ENCODE measurements at places on chromosomes 3 and 15.

- DNase-seq = no peak
Measured at GRCh38 chr3:4140921-4141320, 162.2 kb upstream of the SETMAR start.

DNA sequence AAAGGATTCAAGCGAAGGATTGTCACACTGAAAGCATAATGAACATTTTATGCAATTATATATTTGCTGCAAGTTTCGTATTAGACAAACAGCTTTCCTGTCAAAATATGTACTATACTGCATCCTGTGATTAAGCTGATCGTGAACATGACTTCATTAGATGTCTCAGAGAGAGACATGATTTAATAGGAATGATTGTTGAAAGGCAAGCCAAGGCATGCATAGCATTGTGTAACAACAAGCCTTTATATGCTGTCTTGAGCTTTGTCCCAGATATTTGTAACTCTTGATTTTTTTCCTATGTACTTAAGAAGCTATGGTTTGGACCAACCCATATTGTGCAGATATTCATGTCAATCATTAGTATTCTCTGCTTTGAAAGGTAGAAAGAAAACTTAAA, 309.1 kb downstream of the KCNH8 start:
- DNase-seq = no peak

DNA sequence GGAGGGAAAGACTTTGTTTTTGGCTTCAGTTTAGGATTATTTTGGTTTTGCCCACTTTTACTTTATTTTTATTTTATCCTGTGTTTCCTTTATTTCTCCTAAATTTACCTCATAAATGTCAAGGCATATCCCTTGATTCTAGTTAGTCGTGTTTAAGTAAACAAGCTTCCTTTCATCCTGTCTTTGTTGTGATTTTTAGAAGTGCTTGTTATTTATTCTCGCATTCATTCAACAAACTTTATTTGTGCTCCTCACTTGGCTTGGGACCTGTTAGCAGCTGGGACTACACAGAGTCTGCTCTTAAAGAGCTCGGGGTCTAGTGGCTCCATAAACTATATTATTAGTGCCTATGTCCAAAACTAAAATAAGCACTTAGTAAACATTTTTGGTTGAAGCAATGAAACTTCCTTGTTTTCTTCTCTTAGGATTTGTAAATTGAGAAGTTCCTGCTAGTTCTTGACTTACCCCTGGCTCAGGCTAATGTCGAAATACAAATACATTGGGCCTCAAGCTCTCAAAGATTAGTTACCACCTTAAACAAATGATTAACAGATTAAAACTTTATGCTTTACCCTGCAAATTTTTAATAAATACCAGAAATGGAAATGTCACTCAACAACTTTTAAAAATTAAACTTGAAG, 19.0 kb upstream of the DMXL2 start:
- DNase-seq = no peak

DNA sequence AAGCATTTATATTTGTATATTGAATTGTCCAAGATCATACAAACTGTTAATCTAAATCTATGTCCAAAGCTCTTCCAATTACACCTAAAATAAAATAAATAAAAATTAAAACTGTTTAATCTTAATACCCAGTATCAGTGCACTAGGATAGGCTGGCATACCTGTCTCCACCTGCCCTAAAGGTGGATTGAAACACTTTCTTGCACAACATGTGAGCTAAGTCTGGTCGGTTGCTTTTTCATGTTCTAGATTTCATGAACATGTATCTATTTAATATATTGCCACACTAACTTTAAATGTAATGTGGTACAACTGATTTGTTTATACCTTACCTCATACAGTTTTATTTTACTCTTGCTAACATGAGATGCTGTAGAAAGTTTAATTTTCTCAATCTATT, 193.0 kb downstream of the VGLL3 start:
- no peak for DNase-seq

DNA sequence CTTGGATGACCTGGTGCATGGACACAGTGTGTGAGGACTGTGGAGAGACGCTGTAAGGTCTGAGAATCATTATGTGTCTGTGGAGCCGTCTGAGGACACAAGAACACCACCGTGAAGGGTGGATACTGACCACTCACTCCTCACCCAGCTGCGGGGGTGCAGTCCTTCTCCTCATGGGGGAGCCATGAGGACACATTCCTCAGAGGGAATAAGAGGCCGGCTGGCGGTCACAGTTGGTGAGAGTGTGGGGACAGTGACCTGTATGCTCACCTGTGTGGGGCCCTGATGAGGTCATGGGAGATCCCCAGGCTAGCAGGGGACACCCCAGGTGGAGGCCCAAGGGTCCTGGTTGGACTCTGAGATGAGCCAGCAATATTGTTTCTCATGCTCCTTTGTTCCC, 2.5 kb upstream of the TRPM1 start:
- DNase-seq = no peak

DNA sequence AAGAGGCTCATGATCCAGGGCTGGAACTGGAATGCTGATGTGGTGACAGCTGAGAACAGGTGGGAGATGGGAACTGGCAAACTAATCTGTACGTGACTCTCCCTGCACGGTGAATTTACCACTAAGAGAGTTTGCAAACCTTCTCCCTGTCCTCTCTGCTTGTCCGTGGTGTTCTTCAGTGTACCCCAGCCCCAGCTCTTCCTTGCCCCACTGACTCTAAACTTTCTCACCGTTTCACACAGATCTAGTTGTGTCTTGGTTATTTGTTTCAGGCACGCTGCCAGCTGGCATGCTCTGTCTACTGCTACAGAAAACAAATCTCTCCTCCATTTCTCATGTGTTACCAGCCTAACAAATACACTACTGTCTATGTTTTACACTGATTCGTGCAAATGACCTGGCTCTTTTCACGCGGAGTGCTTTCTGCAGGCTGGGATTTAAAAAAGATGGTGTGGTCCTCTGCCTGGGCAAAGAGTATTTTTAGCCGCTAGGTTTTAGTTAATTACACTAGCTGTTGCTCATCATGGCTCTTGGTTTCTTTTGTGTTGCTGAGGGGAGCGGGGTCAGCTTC, 192.7 kb upstream of the LRIG1 start:
- no peak for DNase-seq

DNA sequence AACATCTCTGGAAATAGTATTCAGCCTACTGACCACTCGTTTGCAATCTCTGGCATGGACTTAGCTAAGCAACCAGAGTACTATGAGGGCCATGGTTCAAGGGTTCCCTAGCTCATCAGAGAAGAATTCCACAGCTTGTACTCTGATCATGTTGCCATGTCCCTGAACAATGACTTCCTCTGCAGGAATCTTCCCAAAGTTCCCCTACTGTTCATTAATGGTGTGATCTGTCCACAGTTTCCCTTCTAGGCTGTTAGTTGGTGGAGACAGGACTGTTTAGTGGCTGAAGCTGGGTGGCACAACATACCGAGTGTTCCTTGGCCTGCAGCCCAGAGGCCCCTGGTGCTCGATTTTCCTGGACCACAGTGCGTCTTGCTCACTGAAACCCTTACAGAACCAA, 44.4 kb upstream of the GALNT15 start:
- no peak for DNase-seq

DNA sequence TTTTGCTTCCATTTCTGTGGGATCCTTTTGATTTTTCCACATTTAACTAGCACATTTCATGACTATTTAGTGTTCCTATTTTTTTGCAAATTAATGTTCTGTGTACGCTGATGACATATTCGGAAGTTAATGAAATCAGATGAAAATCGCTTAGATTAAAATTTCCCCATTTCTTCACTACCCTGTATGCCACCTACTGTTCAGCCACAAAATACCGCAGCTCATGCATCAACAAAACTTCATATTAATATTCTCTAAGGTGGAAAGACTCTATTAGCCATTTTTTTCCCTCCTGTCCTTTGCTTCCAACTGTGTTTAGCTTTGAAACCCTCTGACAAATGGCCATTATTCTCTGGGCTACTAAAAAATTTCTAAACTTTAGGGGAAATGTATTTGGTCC, 300.6 kb downstream of the MECOM start:
- no peak for DNase-seq

DNA sequence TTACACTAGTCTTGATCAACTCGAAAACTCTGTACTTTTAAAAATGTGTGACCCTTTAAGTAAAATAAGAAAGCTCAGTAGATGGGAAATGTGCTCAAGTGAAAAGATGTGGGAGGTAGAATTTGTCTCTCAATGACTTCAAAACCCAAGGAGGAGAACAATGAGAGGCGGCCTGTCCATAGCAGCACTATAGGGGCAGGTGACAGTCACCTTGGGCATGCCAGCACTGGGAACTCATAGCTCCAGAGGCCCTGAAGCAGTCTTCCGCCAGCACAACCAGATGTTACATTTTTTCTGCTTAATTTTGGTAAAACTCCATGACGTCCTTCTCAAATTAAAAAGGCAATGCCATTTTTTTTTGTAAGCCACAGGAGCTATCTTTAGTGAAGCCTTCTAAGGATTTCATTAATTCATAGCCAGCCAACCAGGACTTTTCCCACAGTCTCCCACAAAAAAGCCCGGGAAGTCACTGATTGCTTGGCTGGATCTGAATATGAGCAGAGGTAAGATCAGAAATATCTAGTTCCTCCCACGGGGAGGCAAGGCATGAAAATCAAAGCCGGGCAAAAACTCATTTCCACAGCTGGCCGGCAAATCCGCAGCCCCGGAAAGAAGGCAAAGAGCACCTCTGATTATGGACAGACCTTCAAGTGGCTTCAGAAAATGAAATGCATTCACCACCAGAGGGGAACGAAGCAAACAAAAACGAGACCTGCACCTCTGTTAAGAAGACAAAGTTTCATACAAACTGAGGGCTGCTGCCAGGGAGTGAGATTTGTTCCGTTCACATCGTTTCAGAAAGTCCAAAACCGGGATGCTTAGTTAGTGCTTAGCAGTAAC, 10.5 kb downstream of the IL17RD start:
- DNase-seq = no peak

DNA sequence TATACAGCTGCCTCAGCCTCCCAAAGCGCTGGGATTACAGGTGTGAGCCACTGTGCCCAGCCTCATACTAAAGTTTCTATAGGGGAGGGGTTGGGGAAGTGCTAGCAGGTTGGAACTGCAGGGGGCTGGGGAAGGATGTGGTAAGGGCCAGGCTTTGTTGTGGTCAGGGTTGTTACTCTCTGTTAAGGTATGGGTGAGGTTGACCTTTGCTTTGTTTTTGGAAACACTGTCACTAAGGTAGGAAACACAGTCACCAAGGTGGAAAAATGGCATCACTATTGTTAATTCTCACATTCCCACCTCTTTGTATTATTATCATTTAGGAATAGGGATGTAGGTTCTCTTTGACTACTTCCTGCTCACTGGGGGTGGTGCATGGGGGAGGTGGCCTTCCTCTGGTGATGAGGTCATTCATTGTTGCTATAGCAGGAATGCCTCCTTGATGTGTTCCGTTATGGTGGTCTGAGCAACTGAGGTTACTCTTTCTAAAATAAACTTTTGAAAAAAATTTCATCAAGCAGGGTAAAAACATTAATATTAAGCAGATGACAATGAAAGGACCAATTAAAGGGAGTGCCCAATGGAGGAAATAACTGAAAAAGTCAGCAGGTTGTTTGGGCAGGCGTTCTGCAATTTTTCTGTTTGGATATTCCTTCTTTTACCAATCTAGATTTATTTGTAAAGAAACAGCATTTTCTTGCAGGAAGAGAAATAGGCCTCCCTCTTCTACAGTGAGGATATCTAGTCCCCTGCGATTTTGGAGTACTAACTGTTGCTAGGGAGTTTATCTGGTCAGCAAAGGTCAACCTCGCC, 150.5 kb downstream of the WDR76 start:
- no peak for DNase-seq

Measured in NCI-H526 (cell line).